ENCODE measurements at places on chromosomes 7 and 10. TPM values are rescaled to one million over a fixed set of nuclear protein-coding genes. Genes with fewer than 3 reads are reported as not detected.

SPDYE5 gene
- not detected for total RNA-seq

TLL2 gene
- total RNA-seq = not detected

NOD1 gene
- total RNA-seq = 19.6 TPM

GRCh38 chr7:53119514-53119941, 84.1 kb downstream of the POM121L12 start:
- H3K27ac ChIP-seq = no peak overlapping the region
- DNase-seq = no peak
- H3K27me3 ChIP-seq = no peaks in the 10 kb centered on the region
- H3K36me3 ChIP-seq = no peaks in the 10 kb centered on the region
